ENCODE measurements at places on chromosomes 4 and X.

- no peak for DNase-seq
These were observed 116.6 kb downstream of the PTCHD1 start for GRCh38 chrX:23451266-23451665.

DNA sequence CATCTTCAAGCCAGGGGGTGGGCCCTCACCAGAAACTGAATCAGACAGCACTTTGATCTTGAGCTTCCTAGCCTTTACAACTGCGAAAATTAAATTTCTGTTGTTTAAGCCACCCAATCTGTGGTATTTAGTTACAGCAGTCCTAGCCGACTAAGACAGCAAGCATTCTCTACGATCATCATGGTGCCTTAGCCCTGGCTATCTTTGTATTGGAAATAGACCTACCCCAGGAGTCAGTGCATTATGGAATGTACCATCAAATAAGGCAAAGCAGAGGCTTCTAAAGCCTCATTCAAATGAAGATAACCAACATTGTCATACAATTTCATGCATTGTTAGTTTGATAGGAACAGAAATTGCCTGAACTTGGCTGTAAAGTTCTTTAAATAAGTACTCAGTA, 75.0 kb downstream of the PARM1 start:
- DNase-seq: no peak

- no peak for DNase-seq
These were observed 30.2 kb downstream of the WFS1 start for GRCh38 chr4:6299875-6300274.

DNA sequence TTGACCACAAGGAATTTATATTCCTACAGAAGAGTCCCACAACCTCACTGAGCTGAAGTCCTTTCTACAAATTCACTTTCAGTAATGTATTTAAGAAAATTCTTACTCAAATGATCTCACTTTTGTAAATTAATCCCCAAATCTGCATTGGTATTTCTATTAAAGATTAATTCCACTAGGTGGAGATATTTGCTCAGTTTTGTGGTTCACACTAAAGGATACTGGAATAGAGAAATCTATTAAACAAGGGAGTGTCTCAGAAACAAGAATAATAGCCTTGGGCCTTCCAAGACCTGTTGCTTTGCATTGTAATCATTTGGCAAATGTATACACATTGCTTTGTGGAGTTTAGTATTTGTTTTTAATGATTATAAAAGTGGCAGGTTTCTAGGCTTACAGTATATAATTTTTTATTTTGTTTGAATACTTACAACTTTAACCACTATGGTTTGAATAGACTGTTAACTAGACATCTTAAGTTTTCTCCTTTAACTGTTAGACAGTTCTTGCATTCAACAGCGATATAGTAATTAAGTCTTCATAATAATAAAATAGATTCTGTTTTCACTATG, 25.9 kb downstream of the CFAP299 start:
- DNase-seq: no peak

- DNase-seq: no peak
These were observed 188.4 kb upstream of the GNPDA2 start for GRCh38 chr4:44914748-44915147.

All from ovary (tissue), 10 donors.